Endodermal cell (in vitro differentiated cells): ENCODE measurements at places on chromosomes 7 and 10. TPM values are rescaled to one million over a fixed set of nuclear protein-coding genes. Genes with fewer than 3 reads are reported as not detected.

DNA sequence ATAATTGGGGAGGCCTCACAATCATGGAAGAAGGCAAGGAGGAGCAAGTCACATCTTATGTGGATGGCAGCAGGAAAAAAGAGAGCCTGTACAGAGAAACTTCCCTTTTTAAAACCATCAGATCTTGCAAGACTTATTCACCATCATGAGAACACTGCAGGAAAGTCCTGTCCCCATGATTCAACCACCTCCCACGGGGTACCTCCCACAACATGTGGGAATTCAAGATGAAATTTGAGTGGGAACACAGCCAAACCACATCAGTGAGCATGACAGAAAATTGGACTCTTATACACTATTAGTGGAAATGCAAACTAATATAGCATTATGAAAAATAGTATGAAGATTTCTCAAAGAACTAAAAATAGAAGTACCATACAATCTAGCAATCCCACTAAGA, 271.2 kb downstream of the MAGI2 start:
- DNase-seq: no peak

- no peak for DNase-seq
These were observed 751 bp upstream of the HYCC1 start for GRCh38 chr7:23014681-23015080.

DMBT1 gene
- not detected in 3 replicates for total RNA-seq

HTRA1 gene
- 0.68 to 2.2 TPM (median 1.7 TPM) in 3 replicates for total RNA-seq
